Muscle of back (tissue), 13 donors: ENCODE measurements at places on chromosomes 5 and 9. TPM values are rescaled to one million over a fixed set of nuclear protein-coding genes. Genes with fewer than 3 reads are reported as not detected.

GRCh38 chr9:13215791-13216554, 63.5 kb downstream of the MPDZ start:
- no peak for DNase-seq

DNA sequence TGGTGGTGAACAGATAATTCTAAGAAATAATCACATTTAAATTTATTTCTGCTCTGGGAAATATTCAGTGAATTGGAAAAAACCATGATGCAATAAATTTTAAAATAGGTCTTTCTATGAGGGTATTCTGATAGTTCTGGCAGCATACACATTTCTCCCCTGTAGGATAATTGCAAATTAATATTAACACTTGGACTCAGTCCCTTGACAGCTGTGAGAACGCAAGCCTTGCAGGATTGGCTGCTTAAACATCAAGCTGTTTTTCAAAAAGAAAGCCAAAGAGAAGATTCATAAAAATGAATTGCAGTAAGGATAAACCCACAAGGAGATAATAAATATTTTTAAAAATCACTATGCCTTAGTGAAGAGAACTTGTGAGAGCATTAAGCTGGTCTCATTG, 180.0 kb downstream of the MTRR start:
- peak; percentile 34 for DNase-seq

DNA sequence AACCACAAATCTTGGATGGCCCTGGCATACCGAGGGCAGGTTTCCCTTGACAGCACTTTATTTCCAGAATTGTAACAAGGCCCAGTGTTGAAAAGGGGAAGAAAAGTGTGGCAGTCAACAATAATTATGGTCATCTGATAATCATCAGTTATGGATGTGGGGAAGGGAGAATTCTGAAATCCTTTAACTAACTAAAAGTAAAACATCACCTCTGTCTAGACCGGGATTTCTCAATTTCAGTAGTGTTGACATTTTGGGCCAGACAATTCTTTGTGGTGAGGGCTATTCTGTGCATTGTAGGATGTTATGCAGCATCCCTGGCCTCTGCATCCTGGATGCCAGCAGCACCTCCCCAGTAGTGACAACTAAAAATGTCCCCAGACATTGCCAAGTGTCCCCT, 140.4 kb downstream of the PSAT1 start:
- no peak for DNase-seq

DNA sequence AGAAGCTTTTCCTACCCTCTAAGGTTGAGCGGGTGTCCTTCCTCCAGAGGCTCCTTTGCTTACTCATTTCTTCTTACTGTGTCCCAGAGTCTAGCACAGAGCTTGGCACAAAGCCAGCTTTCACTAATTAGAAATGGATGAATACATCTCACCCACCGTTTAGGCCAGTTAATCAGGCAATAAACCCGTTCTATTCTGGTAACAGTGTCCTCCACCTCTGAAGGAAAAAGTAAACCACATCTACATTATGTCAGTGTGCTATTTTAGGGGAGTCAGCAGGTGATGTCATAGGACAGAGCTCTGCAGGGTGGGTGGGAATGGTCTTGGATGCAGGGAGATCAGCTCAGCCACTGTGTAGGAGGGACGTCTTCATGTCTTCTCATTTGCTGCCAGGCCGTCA, 109.2 kb downstream of the OSTF1 start:
- DNase-seq, result no peak

GRCh38 chr9:80090317-80090716, 518.6 kb downstream of the TLE4 start:
- DNase-seq, result no peak

DNA sequence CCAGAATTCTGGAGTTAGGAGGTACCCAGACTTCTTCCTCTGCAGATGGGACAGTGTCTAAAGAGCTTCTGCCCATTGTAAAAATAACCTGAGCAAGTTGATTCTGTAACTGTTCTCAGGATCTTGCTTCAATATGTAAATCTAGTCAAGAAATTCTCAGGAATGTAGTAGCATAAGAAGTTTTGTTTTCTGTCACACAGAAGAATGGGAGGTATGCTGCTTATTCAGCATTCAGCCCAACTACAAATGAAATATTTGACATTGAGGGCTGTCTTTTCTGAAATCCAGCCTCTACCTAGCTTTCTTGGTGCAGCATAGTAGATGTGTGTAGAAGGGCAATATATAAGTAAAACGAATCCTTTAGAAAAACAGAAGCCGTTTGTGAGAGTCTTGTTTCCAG, 13.8 kb downstream of the MACIR start:
- DNase-seq, result no peak

DNA sequence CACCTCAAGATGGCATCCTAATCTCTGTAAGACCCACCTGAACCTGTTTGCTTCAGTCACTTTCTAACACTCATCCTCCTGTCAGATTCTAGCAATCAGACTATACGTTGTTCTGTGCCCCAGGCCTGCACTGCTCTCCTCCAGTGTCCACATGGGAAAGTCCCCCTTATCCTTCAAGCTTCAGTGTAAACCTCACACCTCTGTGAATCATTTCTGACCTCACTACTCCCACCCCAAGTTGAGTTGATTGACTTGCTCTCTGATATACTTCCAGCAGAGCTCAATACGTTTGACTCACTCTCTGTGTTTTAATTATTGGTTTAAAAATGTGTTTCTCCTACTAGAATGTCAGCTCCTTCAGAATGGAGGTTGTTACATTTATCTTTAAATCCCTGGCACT, 240.2 kb downstream of the FBXL17 start:
- DNase-seq, result no peak

- peak; percentile 93 for DNase-seq
Observed at GRCh38 chr9:137034709-137035506, 3.0 kb upstream of the FUT7 start.

DNA sequence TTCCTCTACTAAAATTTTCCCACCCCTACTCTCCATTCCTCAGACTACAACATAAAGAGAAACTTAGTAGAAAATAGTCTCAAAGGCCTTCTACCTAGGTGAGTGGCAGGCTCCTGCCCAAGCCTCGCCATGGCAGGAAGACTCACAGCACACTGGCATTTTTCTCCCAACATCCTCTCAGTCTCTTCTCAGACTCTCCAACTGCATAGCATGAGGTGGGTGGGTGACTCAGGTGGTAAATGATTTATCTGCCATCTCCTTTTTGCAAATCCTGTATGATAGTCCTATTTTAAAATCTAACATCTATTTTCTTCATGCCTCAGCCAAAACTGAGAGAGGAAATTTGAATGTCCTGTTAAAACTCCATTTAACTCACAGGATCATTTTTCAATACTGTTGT, 33.5 kb upstream of the GRIA1 start:
- no peak for DNase-seq

DNA sequence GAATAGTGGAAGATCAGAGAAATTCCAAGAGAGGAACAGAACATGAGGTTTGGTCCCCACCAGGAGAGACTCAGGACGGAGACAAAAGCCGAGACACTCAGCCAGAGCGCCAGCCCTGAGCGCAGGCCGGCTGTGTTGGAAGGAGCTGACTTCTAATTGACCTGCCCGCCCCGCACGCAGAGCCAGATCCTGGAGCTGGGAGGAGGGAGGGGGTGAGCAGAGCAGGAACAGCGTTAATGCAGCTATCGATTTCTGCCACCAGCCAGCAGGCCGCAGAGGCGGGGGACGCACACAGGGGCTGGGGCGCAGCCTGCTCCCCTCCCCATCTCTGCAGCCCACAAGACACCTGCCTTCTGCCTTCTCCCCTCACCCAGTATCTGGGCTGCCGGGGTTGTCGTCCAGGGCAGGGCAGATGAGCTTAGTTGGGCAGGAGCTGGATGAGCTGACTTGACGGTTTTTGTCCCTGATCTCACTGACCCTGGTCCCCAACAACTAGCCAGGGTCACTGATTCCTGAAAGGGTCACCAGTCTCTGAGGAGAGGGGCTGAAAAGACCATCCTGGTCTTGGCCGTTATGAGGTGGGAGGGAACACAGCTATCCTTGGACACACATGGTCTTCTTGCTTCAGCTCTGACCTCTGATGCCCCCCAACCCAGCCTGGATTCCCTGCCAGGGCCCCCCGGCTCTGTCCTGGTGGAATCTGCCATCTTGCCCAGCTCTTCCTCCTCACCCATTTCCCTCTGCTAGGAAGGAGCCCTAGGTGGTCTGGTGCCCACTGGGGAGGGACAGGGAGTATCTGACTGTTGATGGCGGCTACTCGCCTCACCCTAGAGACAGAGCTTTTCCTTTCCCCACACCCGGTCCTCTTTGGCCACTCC, 29.8 kb downstream of the CXXC5 start:
- no peak for DNase-seq

DNA sequence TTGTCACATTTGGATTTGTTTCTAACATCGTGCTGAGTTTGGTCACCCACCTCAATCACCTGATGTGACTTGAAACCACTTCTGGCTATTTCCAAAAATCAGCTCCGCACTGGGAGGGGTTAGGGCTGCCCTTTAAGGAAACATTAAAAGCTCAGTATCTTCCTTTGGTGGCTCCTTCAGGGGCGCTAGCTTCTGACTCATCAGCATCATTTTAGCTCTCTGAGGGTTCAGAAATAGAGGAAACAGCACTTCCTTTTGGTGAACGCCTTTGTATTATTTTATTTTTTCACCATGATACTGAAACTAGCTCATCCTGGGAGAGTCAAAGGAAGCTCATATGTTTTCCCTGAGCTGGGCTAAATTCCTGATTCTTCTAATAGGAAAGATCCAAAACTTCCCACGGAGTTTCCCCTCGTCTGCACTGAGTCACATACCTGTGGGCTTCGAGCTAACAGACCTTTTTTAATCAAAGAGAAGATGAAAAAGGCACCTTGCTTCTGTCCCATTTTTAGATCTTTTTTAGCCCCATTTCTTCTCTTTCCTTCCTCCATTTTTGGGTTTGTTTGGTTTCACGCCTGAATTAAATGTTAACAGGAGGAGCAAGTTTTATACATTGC, 48.2 kb downstream of the ROPN1L start:
- DNase-seq, result no peak

GRCh38 chr5:130243641-130244040, 339.4 kb downstream of the CHSY3 start:
- DNase-seq, result no peak

DNA sequence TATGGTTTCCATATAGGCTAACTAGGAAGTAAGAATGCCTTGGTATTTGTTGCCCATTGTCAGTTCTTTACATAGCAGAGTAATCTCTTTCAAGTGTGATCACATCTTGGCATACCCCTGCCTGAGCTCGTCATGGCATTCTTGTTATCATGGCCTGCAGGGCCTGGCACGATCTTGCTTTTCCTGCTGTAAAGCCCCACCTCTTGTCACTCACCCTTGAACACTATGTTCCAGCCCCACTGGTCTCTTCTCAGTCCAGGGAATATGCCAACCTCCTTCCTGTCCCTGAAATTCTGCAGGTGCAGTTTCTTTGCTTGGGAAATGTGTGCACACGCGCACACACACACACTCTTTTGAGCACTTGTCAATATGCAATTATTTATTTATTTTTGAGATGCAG, 250.2 kb upstream of the DMRT1 start:
- DNase-seq, result no peak

DNA sequence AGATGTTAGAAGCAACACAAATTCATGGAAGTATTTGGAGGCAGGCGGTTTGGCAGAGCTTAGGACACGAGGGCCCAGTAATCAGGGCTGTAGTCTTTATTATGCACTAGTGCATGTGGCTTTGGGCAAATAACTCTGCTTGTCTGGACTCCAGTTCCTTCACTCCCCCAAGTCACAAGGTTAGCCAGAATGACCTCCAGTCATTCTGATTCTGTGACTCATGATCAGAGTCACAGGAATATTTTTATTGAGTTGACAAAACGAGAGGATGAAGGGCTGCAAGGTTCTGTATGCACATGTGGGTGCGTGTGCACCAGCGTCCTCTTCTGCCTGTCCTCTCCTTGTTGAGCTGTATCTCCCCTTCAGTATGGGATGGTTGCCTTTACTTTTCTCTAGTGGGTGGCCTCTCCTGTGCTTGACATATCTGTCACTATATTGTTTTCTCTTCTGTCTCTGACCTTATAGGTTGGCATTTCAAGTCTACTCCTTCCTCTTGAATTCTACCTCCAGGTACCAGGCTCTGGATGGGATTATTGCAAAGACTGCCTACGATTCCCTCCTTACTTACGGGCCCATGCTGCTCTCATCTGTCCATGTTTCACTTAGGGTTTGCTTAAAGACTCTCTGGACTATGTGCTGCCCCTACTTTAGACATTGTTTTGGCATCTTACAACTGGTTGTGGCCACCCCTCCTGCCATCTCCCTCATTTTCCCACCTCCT, 94.6 kb downstream of the KDM4C start:
- DNase-seq, result no peak

DNA sequence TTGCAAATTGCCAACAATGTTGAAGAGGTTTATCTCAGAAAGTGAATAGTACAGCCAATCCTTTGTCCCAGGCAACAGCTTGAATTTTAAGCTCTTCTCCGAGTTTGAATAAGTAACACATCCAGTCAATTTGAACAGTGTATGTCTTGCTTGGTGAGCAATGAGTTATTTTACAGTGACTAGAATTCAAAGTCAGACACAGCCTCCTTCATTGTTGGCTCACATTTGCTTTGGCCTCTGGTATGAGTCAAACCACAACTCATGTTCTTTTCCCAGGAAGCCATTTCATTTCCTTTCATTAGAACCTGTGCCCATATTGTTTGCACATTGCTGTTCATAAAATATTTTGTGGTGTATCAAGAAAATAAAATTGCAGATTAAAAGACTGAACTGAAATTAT, 622.0 kb upstream of the DAB2 start:
- no peak for DNase-seq

- peak; percentile 83 for DNase-seq
Observed at GRCh38 chr5:54470128-54470527, 14.6 kb downstream of the HSPB3 start.

DNA sequence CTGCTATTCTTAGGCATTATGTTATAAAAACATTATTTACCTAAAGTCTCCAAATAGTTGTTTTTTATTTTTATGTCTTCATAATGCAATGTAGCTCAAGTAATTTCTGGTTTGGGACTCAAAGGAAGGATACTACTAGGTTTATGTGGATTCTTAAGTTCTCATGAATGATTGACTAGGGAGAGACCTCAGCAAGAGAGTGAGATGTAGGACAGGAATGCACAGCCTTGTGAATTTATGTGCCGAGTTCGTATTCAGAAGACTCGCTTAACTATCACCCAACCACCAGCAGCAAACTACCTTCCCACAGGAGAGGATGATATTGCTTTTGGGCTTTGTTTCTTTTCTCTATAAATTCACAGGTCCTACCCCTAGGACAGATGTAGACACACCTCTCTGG, 282.9 kb downstream of the ARHGEF28 start:
- no peak for DNase-seq

GRCh38 chr5:103245761-103246160, 12.8 kb upstream of the MACIR start:
- no peak for DNase-seq

DCP2 gene
- 23.6 TPM for polyA plus RNA-seq

LCN9 gene
- polyA plus RNA-seq, result not detected

TAS2R1 gene
- polyA plus RNA-seq, result not detected

IFNA2 gene
- not detected for polyA plus RNA-seq

ZNF879 gene
- 4.6 TPM for polyA plus RNA-seq

ADAMTS6 gene
- 1.1 TPM for polyA plus RNA-seq

CARTPT gene
- polyA plus RNA-seq, result not detected

IL4 gene
- polyA plus RNA-seq, result not detected

TRIM14 gene
- 0.75 TPM for polyA plus RNA-seq

IRX1 gene
- polyA plus RNA-seq, result 0.36 TPM

OBP2B gene
- polyA plus RNA-seq, result not detected

TXNDC8 gene
- not detected for polyA plus RNA-seq

GPR150 gene
- 0.13 TPM for polyA plus RNA-seq

CDH12 gene
- 1.9 TPM for polyA plus RNA-seq
